ENCODE measurements at places on chromosomes 1 and 21.
A peak's percentile ranks its signal among the peaks of the same experiment; 100 is the strongest.

GRCh38 chr1:155650231-155650757 is 38.3 kb downstream of the YY1AP1 start:
- DNase-seq, result no peak

DNA sequence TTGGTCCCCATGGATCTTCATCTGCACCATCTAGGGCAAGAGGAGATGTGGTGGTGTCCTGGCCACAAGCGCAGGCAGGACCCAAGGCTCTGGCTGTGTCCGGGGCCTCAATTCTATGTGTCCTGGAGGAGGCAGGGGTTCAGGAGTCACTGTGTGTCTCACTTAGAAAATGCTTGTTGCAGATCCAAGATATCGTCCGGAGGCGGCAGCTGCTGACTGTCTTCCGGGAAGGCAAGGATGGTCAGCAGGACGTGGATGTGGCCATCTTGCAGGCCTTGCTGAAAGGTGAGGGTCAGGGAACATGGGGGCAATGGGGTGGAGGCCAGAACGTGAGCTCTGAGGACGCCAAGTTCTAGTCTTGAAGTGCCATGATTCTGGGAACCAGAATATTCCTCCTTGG is 29.1 kb downstream of the TRPM2 start:
- no peak for DNase-seq

- DNase-seq, result peak; percentile 47
Measured at GRCh38 chr1:86913399-86913895, 479 bp downstream of the SELENOF start.

GRCh38 chr1:70887936-70888335 is 159.7 kb downstream of the PTGER3 start:
- DNase-seq, result peak; percentile 63
